Epithelial cell of esophagus (primary cell): ENCODE measurements at places on chromosomes 5 and 9.

- no peak for DNase-seq
Measured at GRCh38 chr5:72587661-72588308, 80.6 kb upstream of the ZNF366 start.

- no peak for DNase-seq
Measured at GRCh38 chr9:136757328-136757727, 715 bp downstream of the LCN8 start.

- no peak for DNase-seq
Measured at GRCh38 chr5:45334939-45335338, 361.2 kb downstream of the HCN1 start.

- DNase-seq, result no peak
Measured at GRCh38 chr9:33158843-33159776, 8.0 kb downstream of the B4GALT1 start.

GRCh38 chr9:127561491-127562278 lies 50.4 kb upstream of the STXBP1 start:
- DNase-seq, result peak; percentile 100

GRCh38 chr9:72917892-72918509 lies 34.9 kb downstream of the ALDH1A1 start:
- no peak for DNase-seq

- no peak for DNase-seq
Measured at GRCh38 chr5:89297066-89297465, 414.1 kb upstream of the MEF2C start.

GRCh38 chr9:134838651-134839454 lies 41.8 kb upstream of the FCN2 start:
- DNase-seq, result no peak

- DNase-seq, result peak; percentile 3
Measured at GRCh38 chr5:26761045-26761444, 277.3 kb downstream of the CDH9 start.

DNA sequence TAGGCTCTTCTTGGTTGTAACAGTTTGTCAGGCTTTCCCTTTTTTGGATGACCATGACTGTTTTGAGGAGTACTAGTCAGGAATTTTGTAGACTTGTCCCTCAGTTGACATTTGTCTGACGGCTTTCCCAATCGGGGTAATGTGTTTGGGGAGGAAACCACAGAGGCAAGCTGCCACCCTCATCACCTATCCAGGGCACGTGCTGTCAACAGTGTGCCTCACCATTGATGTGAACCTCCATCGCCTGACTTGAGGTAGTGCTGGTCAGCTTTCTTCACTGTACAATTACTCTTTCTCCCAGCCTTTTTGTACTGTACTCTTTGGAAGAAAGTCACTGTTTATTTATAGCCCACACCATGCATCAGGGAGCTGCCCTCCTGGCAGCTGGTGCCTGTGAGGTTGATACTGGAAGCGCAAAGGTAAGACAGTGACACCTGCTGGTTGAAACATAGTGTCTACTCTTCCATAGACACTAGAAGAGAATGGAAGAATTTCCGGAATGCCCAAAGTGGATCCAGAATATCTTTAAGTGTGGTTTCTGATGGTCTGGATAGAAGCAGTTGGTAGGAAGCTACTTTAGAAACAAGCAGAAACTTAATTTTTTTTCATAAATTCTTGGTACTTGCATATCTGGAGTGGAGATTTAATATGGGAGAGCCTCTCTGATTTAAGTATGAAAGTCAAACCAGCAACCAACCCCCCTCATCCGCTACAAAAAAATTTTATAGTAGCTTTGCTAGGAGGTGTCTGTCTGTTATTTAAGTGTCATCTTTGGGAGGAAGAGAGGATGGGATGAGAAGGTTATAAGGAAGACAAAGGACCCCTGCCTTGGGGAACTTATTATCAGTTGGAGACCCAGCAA lies 69.3 kb downstream of the SNX30 start:
- peak; percentile 72 for DNase-seq

DNA sequence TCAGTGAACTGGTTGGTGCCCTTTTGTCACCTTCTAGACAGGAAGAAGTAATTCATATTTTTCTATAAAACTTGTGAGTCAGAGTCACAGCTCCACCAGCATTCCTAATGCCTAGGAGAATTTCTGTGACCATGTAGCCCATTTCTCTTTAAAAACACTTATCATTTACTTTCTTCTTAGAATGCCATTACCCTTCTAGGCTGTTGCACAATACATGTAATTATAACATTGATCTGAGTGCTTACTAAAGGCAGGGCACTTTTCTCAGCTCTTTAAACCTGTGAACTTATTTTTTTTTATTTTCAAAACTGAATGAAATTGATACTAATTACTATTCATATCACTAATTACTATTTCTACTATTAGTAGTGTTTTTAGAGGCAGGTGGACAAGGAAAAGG lies 373.7 kb downstream of the TLE4 start:
- no peak for DNase-seq

- no peak for DNase-seq
Measured at GRCh38 chr9:13360188-13360587, 80.7 kb upstream of the MPDZ start.

DNA sequence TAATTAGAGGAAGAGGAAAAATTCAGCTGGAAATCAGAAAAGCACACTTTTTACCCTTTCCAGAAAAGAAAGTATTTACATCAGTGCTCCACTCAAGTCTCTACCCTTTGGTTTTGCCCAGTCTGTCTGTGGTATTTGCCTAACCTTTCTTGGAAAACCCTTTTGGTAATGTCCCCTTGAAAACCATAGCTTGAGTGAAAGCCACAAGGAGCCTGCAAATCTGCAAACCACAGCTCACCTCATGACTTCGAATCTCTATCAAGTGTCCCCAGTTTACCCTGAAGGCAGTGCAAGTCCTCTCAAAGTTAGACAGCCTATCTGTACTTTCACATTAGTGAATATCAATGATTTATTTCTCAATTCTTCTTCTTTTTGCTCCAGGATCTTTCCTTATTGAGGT lies 162.1 kb upstream of the TSLP start:
- no peak for DNase-seq

DNA sequence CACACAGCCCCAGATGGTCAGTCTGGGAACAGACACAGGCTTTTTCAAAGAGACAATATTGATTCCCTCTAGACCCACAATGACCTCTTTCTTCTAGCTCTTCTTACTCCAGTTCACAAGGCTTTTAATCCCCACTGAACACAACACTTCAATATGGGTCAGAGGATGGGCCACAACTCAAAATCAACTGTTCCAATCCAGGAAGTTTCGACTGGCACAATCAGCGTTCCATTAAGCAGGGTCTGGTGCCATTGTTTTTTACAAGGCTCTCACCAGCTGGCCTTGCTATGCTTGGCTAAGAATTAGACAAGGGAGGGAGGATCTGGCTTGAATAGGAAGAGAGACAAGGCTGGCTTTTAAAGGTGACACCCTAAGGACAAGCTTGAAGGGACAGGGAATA lies 199.4 kb upstream of the SLC24A2 start:
- DNase-seq, result no peak

DNA sequence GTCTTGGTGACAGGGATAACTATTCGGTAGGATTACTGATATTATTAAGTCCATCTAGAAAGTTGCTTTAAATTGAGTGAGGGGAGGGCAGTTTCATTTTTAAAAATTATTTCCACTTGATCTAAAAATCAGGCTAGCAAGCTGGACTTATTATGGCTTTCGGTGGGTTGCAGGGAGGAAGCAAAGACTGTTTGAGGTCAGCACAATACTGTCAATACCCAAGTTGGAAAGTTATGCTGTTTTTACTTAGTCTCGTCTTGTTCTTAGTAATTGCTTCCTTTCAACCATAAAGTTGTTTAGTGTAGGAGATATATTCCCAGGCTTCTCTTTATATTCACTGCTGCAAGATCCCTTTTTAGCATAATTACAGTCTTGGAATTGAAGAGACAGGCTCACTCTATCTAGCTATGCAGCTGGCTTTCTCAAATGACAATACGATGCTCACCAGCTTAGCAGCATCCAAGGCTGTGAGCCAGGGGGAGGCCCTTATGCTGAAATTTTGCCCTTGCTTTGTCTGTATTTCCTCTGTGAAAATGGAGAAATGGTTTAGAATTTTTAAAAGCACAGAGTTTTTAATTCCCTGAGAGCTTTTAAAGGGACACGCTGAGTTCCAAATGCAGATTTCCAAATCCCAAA lies 68.2 kb upstream of the APC start:
- DNase-seq, result no peak

GRCh38 chr5:148687427-148687826 lies 33.1 kb upstream of the HTR4 start:
- DNase-seq, result peak; percentile 62

GRCh38 chr5:30600892-30601291 lies 592.6 kb upstream of the CDH6 start:
- no peak for DNase-seq
